Mucosa of descending colon (tissue), 3 donors: ENCODE measurements at places on chromosomes 2 and 18. TPM values are rescaled to one million over a fixed set of nuclear protein-coding genes. Genes with fewer than 3 reads are reported as not detected.

The NEURL3 gene
- total RNA-seq: 2.1 TPM

The HAAO gene
- total RNA-seq: 38.4 TPM

The ALK gene
- total RNA-seq: 2.4 TPM

The REG3G gene
- total RNA-seq: not detected

The VWC2L gene
- total RNA-seq: not detected

The ST6GAL2 gene
- total RNA-seq: 3.2 TPM

The BMP10 gene
- total RNA-seq: 0.43 TPM

The CFC1 gene
- total RNA-seq: 0.92 TPM

The AQP12A gene
- total RNA-seq: 9.7 TPM

- DNase-seq: no peak
These were observed 702.4 kb upstream of the RAB6C start for GRCh38 chr2:129276978-129277584.

DNA sequence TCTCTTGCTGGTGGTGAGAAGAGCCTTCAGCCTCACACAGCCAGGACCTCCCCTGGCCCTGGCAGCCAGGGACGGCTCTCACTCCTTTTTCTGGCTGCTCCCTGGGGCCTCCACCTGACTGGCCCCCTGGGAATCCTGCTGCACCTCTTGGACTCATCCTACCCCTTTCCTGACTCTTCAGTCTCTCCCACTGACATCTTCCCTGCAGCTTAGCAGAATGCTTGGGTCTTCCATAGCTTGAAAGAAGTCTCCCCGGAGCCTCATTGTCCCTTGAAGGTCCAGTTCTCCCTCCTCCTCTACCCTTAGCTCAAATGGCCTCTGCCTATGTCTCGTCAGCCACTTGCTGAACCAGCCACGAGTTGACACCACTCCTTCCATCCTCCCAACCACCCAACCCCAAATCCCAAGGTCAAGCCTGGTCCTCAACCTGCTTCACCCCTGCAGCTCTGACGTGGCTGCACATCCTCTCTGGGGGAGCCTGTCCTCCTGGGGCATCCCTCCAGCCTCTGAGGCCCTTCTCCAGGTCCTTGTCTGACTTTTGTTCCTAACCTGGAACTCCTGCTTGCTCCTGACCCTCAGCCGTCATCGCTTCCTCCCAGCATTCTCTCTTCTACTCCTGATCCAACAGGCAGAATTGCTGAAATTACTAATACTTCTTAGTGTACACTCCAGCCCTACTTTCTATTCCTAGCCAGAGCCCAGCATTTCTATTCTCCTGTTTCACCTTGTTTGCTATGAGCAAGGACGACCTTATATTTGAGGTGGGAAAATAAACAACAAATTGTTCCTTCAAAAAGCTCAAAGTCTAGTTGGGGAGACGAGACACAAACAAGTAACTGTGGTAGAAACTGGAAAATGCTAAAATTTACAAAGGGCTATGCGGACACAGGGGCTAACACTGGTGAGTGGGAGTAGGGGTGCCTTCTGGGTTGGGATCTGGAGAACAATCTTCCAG is 68.7 kb upstream of the MGAT4A start:
- no peak for DNase-seq

GRCh38 chr2:30768036-30768686 is 39.1 kb downstream of the CAPN13 start:
- DNase-seq: no peak

- no peak for DNase-seq
These were observed 5.2 kb downstream of the HAUS1 start for GRCh38 chr18:46109386-46109785.

DNA sequence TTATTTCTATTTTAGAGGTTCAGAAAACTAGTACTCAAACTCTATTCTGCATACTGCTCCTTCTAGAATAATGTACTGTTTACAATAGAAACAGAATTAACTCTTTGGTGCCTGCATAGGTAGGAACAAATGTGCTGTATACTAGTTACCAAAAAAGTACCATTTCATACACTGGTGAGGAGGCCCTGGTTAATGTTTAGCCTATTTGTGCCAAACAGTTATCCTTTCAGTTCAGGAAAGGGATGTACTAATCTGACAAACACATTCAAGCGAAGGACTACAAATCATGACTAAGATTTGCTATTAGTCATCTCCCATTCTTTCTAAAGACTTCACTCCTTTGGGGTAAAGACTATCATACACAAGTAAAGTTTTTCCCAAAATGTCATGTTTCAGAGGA is 47.4 kb downstream of the EXOC6B start:
- DNase-seq: no peak

DNA sequence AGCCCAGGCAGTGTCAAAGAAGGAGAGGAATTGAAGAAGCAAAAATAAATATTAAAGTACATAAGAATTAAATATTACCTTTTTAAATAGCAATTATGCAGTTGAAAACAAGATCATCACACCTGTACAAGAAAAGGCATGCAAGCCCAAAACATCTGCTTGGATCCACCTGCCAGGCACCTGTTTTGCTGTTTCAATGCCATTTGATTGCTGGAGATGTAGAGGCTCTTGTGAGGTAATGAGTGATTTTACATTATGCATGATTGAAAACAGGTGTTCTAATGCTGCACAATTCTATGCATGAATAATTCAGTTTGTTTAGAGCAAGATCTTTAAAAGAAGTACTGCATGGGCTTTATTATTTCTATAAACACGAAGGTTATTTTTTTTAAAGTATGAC is 700.6 kb upstream of the ZEB2 start:
- DNase-seq: no peak

DNA sequence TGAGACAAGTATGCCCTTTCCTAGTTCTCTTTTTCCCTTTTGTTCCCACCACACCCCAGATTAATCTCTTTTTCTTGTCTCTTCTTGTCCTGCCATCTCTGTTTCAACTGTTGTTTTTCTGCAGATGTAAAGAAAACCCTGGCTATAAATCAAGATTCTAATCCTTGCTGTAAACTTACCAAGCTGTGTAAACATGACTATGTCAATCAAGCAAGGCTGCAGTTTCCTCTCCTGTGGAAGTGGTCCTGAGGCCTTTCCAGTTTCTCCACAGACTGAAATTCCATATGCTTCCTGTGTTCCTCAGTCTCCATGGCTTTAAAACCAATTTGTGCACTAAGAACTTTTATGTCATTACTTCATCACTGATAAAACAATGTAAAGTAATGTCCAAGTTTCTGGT is 288.8 kb upstream of the PIK3C3 start:
- DNase-seq: no peak

- DNase-seq: no peak
These were observed 198.0 kb downstream of the NBAS start for GRCh38 chr2:15363142-15363541.

GRCh38 chr18:50665519-50665918 is 105.6 kb downstream of the MAPK4 start:
- DNase-seq: no peak

DNA sequence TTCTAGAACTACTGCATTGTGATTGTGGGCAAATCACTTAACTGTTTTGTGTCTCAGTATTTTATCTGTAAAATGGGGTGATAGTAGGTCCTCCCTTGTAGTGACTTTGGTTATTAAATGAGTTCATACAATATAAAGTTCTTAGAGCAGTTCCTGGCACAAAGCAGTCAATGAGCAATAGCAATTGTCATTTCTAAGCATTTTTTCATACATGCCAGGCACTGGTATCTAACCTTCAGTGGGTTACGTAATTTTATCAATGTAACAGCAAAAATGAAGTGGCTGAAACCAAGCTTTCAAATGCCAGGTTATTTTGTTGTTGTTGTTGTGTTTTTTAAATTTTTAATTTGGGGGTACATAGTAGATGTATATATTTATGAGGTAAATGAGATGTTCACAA is 401.9 kb downstream of the MEIS1 start:
- no peak for DNase-seq

- no peak for DNase-seq
These were observed 77.7 kb downstream of the TRIM43 start for GRCh38 chr2:95669441-95669991.

DNA sequence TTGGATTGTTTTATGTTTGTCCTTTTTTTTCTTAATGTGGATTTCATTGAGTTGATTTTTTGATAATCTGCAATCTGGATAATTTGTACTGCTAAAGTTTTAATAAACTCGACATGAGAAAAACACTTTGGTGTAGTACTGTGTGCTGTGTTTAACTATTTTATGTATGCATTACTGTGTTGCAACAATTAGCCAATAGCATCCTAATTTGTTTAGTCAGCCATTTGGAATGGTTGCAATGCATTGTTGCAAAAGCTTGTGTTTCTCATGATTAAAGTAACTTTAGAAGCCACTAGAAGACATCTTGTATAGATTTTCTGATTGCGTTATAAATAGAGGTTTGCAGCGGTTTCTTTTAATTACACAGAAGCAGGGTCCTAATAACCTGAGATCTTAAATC is 53.5 kb downstream of the PPIG start:
- no peak for DNase-seq

- DNase-seq: no peak
These were observed 25.3 kb downstream of the FEZ2 start for GRCh38 chr2:36572719-36573059.
